ENCODE measurements at places on chromosomes 2 and 18.

GRCh38 chr2:207479198-207479785 lies 50.5 kb upstream of the CREB1 start:
- DNase-seq = no peak

- DNase-seq = no peak
Measured at GRCh38 chr2:117968722-117969121, 45.1 kb downstream of the CCDC93 start.

DNA sequence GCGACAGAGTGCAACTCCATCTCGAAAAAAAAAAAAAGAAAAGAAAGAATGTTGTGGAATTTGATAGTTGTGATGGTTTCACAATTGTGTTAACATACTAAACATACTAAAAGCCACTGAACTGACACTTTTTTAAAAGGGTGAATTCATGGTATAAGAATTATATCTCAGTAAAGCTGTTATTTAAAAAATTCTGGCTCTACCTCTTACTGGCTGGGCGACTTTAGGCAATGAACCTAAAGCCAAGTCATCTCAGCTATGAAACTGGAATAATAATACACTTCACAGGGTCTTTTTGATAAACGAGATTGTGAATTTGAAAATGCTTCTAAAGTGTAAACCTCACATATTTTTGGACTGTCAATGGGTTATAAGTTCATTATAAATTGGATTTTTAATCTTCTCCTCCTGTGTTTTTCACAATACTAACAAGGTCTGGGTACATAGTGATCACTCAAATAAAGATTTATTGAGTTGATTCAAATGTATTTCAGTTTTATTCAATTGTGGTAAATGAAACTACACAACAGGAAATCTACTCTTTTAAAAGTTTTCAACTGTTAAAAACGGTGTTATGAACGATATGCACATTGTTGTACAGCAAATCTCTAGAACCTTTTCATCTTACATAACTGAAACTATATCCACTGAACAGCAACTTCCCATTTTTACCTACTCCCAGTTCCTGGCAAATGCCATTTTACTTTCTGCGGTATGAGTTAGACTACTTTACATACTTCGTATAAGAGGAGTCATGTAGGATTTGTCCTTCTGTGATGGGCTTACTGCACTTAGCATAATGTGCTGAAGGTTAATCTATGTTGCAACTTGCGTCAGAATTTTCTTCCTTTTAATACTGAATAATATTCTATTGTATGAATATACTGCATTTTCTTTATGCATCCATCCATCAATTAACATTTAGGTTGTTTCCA lies 43.0 kb upstream of the GTF2A1L start:
- no peak for DNase-seq

- no peak for DNase-seq
Measured at GRCh38 chr2:88245109-88245508, 75.0 kb downstream of the THNSL2 start.

DNA sequence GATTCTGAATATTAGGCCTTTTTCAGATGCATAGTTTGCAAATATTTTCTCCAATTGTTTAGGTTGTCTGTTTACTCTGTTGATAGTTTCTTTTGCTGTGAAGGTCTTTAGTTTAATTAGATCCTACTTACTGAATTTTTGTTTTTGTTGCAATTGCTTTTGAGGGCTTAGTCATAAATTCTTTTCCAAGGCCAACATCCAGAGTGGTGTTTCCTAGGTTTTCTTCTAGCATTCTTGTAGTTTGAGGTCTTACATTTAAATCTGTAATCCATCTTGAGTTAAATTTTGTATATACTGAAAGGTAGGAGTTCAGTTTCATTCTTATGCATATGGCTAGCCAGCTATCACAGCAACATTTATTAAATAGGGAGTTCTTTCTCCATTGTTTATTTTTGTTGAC lies 404.8 kb downstream of the LNPK start:
- no peak for DNase-seq

GRCh38 chr2:126482582-126483464 lies 173.1 kb upstream of the GYPC start:
- DNase-seq = no peak

Measured in GF-D8 (cell line).